ENCODE measurements at places on chromosomes 2 and 18.

- DNase-seq: no peak
Observed at GRCh38 chr2:132597166-132597565, 72.8 kb downstream of the LYPD1 start.

GRCh38 chr2:57185568-57185967 is 861.0 kb upstream of the VRK2 start:
- DNase-seq: no peak

DNA sequence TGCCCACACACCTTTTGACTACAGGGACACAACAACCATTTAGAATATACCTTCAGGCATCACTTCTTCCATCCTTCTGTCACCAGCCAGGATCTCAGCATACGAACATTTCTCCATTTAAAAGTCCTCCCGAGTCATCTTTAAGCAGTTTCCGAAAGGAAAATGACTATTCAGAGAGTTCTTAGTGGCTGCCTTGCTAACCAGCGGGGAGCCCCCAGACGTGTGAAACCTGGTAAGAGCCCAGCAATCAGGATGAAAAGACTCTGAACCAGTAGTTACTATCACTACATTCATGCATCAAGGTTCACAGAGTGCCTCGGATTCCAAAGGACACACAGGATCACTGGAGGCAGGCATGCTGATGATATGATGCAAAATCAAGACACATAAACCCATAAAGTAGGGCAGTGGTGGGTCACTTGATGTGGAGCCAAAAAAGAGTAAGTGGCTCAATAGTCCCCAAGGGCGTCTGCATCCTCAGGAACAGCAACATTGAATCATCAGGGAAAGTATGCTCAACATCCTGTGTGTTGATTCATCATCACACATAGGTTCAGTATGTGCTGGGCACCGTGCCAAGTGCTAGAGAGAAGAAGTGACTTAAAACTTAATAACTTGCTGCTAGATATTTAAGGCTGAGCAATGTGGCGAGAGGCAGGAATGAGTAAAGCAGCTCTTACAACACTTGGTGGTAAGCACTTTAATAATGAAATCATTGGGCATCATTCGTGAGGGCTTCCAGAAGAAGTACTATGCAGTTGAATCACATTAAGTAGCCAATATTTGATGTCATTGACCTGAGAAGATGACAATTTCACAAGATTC is 4.4 kb downstream of the CCL20 start:
- no peak for DNase-seq

GRCh38 chr2:64854773-64855237 is 134.4 kb upstream of the SLC1A4 start:
- DNase-seq: no peak

DNA sequence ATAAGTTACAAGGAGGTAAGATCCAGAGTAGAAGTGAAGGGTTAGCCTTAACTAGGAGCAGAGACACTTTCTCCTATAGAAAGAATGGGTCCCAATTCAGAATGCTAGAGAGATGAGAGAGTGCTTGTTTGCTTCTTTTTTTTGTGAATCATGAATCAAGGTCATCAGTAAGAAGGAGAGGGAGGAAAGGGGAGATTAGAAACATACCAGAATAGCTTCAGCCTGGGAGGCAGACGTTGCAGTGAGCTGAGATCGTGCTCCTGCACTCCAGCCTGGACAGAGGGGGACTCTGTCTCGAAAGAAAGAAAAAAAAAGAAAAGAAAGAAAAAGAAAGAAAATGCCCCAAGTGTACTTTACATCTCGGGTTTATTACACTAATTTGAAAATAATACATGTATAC is 55.8 kb upstream of the SLC35F5 start:
- no peak for DNase-seq

DNA sequence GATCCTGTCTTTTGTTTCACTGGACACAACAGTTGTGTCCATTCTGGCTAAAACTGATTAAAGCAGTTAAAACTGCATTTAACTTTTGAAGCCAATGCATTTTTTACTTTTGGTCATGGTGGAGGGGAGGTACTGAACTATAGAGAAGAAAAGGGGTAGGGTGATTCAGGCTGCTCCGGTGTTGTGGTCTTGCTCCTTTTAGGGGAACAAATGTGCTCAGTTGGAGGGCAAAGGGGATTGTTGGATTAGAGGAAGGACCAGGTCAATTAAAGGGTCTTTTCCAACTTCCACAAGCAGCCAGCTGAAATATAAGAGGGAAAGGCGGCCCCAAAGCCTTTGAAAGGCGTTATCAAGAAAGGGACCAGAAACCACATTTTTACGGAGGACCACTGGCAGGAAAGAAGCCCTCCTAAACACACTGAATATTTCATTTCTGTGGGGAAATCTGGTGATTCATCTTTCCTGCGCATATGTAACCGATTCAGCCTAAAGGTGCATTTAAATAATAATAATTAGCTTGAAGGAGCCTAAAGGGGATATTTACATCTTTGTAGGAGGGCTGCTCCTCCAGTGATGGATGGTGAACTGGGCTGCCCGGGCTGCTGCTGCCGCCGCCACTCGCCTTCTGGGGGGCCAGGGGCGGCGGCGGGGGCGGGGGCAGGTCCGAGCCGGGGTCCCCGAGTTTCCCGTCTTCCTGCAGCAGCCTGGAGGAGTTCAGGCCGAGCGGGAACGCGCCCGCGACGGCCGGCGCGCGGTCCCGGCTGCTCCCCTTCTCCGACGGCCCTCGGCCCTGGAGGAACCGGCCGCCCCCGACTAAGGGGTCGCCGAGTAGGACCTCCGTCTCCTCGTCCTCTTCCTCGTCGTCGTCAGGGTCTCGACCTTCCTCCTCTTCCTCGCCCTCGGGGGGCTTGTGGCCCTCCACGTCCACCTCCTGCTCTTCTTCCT is 5.2 kb downstream of the SKOR2 start:
- DNase-seq: no peak

- no peak for DNase-seq
Observed at GRCh38 chr2:219570194-219570923, 980 bp downstream of the OBSL1 start.

GRCh38 chr2:111622859-111623258 is 261.1 kb downstream of the ANAPC1 start:
- DNase-seq: no peak

DNA sequence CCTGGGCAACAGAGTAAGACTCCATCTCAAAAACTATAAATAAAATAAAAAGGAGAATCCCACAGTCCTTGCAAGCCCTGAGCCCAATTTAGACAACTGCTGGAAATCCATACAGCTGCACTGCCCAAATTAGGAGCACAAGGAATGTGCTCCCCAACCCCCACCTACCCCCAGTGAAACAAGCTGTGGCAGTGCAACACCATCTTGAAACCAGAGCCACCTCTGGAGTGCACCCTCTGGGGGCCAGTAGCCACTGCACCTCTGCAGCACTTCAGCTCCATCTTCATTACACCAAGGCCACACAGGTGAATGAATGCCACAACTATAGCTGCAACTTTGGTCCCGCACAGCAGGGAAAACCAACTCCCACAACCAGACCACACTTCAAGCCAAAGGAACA is 37.3 kb downstream of the USP34 start:
- no peak for DNase-seq

DNA sequence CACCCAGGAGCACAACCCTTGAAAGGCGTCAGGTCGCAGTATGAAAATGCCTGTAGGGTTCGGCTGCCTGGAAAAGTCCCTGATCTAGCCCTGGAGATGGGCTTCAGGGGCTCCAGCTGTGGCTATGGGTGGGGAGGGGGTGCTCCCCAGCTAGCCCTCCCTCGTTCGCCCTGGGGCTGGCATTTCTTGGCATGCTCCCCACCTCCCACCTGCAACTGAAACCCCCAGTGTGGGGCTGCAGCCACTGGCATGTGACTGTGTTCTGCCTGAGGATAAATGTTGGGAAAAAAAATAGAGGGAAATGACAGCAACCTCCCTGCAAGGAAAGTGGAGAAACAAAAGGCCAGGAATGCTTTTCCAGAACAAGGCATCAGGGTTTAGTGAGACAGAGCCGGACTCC is 109.2 kb downstream of the COPS8 start:
- no peak for DNase-seq

DNA sequence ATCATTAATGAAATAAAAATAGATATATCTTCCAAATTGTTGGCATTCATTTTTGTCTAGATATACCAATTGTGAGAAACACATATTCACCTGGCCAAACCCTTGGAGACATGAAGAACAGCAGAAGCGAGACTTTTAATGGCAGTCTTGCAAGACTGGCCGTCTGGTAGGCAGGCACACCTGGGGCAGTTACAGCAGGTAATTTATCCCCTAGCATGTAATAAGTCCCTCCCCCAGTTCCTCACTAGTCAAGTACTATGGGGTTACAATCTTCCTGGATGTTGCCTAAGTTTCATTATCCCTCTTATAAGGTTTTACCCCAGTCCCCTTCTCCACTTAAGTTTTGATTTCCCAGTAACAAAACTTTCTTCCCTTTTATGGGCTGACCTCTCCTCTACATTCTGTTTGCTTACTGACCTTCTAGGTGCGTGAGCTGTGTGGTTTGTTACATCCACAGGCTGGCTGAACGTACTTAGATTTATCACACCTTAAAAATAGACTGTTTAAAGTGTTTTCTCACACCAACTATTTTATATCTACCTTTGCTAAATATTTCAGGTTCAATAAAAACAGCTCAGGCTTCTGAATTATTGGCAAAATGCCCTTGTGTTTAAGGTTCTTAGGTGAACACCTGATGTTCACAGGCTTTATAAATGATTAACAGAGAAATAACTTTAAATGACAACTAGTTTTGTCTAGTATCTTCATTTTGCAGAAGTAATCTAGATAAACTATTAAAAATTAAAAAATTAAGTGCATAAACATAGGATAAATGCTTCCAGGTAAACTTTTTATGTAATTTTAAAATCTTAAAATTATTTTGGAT is 365.0 kb upstream of the TFPI start:
- DNase-seq: no peak

GRCh38 chr2:169137924-169138323 is 68.6 kb downstream of the DHRS9 start:
- no peak for DNase-seq

- DNase-seq: no peak
Observed at GRCh38 chr2:538646-539045, 138.6 kb downstream of the TMEM18 start.

- no peak for DNase-seq
Observed at GRCh38 chr2:224122542-224122941, 83.5 kb upstream of the SERPINE2 start.

- DNase-seq: no peak
Observed at GRCh38 chr2:6083136-6083535, 391.0 kb downstream of the SOX11 start.

GRCh38 chr18:12242658-12243260 is 11.4 kb upstream of the CIDEA start:
- DNase-seq: no peak

GRCh38 chr2:159091381-159091780 is 122.9 kb downstream of the TANC1 start:
- no peak for DNase-seq

DNA sequence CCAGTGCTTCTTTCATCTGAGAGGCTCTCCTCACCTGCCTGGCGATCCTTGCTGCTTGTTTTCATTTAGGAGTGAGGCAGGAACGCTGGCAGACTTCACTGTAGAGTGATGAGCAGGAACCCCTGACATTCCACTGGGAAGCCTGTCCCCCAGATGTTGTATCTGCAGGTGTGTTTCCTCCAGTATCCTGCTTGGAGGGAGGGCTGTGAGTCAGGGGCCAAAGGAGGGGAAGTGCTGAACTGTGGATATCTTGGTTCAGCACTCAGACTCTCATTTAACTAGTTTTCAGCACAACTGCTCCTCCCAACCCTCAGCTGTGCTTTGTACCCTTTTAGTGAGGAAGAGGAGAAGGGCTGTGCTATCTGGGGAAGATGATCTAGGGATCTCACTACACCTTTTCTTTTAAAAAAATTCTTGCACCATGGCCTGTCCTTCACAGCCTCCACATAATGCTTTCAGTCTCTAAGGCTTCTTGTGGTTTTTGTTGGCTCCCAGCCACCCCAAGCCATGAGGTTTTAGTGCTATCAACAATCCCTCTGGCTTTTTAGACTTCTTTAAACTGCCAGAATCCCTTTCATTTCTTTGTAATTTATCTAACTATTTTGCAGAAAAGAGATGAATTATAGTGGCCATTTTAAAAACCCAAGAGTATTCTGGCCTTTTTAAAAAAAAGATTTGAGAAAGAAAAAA is 11.2 kb downstream of the ANKAR start:
- no peak for DNase-seq

- no peak for DNase-seq
Observed at GRCh38 chr2:191023235-191023679, 9.3 kb upstream of the STAT1 start.

- DNase-seq: no peak
Observed at GRCh38 chr2:10520926-10521325, 72.8 kb upstream of the ODC1 start.

- DNase-seq: no peak
Observed at GRCh38 chr18:76445275-76445674, 49.8 kb downstream of the ZNF516 start.

DNA sequence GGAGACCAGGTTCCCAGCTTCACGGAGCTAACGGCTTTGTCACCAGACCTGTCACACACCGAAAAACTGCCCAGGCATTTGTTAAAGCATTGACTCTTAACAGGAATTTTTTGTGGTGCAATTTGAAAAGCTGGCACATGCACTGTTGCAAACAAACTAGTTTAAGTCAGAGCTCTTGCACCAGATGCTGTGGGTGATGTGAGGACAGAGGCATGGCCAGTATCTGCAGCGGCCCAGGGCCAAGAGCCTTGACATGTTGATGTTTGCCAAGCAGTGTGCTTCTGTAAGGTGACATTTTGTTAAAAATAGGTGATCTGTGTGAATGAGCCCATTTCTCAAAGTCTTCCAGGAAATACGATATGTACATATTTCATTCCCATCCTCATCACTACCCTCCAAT is 142.5 kb downstream of the MTCL1 start:
- DNase-seq: no peak

DNA sequence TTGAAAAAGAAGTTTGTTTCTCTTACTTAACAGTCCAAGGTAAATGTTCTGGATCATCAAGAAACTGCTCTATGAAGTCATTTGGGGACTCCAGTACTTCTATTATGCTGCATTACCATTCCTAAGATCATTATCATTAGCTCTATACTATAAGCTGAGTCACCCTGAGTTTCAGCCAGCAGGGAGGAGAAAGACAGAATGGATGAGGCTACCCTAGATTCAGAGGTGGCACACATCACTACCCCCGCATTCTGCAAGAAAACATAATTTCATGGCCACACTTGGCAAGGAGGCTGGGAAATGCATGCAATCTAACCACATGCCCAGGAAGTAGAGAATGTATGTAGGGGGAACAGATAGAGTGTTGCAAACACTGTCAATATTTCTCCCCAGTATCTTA is 16.6 kb upstream of the LNPK start:
- no peak for DNase-seq

GRCh38 chr2:207475546-207475945 is 54.2 kb upstream of the CREB1 start:
- DNase-seq: no peak

DNA sequence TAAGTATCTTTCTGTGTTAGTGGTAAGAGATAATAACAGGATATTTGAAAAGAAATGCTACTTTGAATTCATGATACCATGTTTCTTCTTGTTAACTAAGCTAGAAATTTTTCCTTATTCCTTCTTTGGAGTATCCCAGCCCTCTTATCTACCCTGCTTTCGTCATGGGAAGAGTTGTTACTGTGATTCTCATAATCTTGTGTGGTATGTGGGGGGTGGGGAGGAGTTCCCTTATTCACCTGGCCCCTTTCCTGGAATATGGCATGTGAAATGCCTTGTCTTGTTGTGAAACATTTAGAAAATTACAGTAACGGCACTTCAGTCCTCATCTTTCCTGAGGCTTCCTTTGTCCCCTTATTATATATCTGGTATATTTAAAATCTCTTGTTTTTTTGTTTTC is 129.9 kb downstream of the NCOA1 start:
- DNase-seq: no peak

GRCh38 chr18:27202741-27203140 is 17.6 kb upstream of the CHST9 start:
- DNase-seq: no peak

- no peak for DNase-seq
Observed at GRCh38 chr2:209311948-209312347, 111.9 kb upstream of the MAP2 start.
